A549 treated with Hydrocortisone at 1 μM for 4 hours (cell line): ENCODE measurements at places on chromosomes 2 and 18. TPM values are rescaled to one million over a fixed set of nuclear protein-coding genes. Genes with fewer than 3 reads are reported as not detected.

The KCNG2 gene
- total RNA-seq = 0.07 TPM in 1 of 5 replicates, not detected in the others

The C2orf78 gene
- total RNA-seq = not detected in 5 replicates

The VSNL1 gene
- total RNA-seq = not detected in 5 replicates

The MC5R gene
- total RNA-seq = not detected in 5 replicates
